Fibroblast of skin of right quadriceps (primary cell): ENCODE measurements at places on chromosomes 7 and 10.

DNA sequence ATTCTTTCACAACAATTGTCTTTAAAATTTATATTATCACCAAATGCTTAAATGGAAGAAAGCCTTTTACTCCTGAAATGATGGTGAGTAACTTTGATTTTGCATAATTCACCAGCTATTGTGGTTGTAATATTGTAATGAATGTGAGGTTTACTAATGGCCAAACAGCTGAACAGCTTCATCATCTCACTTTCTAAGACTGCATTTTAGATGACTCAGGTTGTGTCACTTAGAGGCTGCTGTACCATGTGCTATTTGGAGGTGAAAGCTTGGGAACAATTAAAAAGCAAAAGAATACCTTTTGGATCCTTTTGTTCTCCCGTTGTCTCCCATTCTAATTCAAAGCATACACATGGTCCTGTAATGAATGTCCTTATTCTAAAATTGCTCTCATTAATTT lies 604.0 kb upstream of the PFKP start:
- DNase-seq: no peak

- no peak for DNase-seq
Measured at GRCh38 chr7:96734343-96734742, 24.7 kb upstream of the SEM1 start.

GRCh38 chr7:35670856-35671569 lies 23.9 kb downstream of the HERPUD2 start:
- DNase-seq: no peak

- no peak for DNase-seq
Measured at GRCh38 chr10:18968159-18968558, 80.4 kb upstream of the MALRD1 start.
